ENCODE measurements at places on chromosomes 2 and 18.

- DNase-seq: no peak
Observed at GRCh38 chr2:231655488-231655887, 52.8 kb upstream of the PTMA start.

GRCh38 chr18:75790796-75791195 is 363.3 kb upstream of the SMIM21 start:
- no peak for DNase-seq

GRCh38 chr18:55136864-55137263 is 177.6 kb upstream of the CCDC68 start:
- DNase-seq: no peak

DNA sequence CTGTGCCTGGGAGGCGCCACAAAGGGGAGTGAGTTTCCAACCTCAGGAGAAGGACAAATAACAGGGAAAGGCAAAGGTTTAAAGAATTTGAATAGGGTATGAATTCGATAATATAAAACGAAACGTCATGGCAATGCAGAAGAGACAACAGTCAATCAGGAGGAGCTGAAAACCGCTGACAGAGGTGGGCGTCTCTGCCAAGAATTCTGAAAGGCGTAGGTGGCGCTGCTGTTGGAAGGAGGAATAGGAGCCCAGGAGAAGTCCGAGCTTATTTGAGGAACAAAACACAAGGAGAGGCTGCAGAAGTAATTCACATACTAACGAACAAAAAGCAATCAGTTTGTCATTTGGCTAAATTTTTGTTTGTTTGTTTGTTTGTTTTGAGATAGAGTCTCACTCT is 485.8 kb upstream of the POU3F3 start:
- no peak for DNase-seq

GRCh38 chr2:71898375-71898774 is 249.3 kb downstream of the CYP26B1 start:
- DNase-seq: no peak

DNA sequence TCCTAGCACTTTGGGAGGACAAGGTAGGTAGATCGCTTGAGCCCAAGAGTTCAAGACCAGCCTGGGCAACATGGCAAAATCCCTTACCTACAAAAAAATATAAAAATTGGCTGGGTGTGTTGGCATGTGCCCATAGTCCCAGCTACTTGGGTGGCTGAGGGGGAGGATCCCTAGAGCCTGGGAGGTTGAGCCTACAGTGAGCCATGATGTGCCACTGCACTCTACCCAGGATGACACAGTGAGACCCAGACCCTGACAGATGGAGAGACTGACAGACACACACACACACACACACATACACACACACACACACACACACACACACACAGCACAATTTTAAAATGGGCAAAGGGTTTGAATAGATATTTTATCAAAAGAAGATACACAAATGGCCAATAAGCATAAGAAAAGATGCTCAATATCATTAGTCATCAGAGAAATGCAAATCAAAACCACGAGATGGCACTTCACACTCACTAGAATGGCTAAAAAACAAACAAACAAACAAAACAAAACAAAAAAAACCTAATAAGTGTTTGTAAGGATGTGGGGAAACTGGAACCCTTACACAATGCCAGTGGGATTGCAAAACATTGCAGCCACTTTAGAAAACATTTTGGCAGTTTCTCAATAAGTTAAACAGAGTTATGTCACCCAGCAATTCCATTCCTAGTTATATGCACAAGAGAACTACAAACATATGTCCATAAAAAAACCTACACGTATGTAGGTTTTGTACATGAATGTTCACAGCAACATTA is 42.3 kb downstream of the BAZ2B start:
- DNase-seq: no peak

DNA sequence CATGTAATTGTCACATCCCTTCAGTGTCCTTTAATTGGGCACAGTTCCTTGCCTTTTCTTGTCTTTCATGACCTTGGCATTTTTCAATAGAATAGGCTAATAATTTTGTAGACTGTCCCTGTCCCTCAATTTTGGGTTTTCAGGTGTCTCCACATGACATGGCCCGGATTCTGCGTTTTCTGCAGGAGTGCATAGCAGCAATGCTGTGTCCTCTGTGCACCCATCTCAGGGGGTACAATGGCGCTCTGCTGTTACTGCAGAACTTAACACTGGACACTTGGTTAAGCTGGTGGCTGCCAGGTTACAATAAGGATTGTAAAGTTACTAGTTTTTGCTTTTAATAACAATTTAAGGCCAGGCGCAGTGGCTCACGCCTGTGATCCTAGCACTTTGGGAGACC is 51.3 kb downstream of the INPP5D start:
- no peak for DNase-seq

GRCh38 chr18:25019086-25019860 is 332.7 kb downstream of the ZNF521 start:
- DNase-seq: no peak

GRCh38 chr2:209905691-209906090 is 96.7 kb upstream of the RPE start:
- no peak for DNase-seq

DNA sequence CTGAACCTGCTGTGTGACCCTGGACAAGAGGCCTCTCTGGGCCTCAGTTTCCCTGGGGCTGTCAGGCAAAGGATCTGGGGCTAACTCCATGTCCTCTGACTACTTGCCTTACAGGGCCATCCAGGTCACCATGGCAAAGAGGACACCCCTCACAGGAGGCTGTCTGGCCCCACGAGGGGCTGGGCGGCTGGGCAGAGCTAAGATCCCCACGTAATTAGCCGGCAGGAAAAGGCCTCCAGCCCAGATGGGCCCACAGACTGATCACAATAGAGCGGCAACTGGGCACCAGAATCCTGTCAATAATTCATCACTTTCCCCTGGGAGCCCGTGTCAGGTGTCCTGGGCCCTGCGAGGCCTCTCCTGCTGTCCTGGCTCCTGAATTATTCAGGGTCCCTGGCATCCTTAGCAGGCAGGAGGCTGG is 44.8 kb upstream of the OTOF start:
- DNase-seq: no peak

GRCh38 chr18:48836231-48836805 is 114.4 kb downstream of the SMAD7 start:
- DNase-seq: no peak

GRCh38 chr18:78368726-78369125 is 610.9 kb upstream of the SALL3 start:
- no peak for DNase-seq

DNA sequence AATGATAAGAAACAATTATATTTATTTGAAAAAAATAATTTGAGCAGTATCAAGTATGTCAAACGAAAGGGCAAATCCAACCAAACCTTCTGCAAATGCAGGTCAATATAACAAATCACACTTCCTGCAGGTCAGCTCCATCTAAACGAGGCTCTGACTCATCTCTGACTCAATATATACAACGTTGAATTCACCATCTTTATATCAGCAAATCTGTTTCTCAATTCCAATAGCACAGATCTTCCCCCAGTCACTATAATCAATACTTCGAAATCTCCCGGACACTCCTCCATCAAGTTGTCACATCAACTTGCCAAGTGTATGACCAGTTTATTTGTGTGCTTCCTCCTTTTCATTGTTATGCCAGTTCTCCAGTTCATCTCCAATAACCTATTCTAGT is 388.9 kb downstream of the ZEB2 start:
- DNase-seq: no peak
